ENCODE measurements at places on chromosomes 3 and 15.

- DNase-seq = no peak
Measured at GRCh38 chr15:49649987-49650386, 29.1 kb downstream of the DTWD1 start.

DNA sequence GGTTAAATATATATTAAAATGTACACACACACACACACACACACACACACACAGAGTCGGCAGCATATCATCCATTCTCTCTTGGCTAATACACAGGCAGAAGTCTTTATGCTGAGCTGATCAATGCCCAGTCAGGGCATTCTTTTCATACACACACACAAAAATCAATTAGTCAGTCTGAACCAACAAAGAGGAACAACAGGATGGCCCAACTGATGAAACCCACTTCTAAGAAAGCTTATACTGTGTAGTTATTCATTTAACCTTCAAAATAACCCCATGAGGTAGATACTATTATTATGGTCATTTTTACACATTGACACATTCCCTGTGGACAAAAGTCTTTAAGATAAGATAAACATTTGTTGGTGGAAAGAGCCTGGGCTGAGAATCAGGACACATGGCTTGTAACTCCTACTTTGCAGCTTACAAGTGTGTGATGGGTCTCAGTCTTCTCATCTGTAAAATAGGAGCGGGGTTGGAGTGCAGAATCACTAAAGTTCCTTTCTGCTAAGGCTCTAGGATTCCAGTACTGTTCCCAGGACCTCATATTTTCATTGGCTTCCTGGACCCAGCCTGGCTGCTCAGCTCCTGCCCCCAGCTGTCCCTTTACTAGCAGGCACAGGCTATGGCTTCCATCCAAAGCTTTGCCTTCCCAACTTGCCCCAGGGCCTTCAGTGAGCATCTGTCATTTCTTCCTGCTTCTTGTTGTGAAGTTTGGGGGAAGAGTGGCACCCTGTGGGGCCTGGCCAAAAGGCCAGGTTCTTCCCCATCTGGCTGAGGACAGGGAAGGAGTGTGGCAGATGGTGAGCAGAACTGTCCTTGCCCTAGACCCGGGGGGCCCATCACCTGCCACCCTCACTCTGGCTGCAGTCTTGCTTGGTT is 27.2 kb upstream of the GLCE start:
- DNase-seq = no peak

GRCh38 chr3:113736548-113737089 is 9.4 kb downstream of the NAA50 start:
- DNase-seq = peak; percentile 33

GRCh38 chr15:89335298-89336041 is 846 bp upstream of the POLG start:
- DNase-seq = peak; percentile 18

- no peak for DNase-seq
Measured at GRCh38 chr3:13543253-13543652, 5.7 kb upstream of the FBLN2 start.

DNA sequence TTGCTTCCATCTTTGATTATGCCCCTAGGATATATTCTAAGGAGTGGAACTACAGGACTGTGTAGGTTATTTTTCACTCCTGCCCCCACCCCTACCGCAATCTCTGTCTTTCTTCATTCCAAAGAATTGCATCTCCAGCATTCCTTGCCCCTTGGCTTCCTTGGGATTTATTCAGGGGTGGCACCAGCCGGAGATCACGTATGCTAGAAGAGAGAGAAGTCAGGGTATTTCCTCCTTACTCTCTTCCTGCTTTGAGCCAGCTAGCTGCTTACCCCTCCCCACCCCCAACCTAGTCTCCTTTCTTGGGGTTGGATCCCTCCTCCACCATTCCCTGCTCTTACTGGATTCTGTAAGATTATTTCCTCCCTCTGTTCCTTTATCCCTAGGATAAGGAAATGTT is 35.0 kb upstream of the DENND4A start:
- no peak for DNase-seq

GRCh38 chr3:62225051-62225450 is 148.3 kb downstream of the FEZF2 start:
- no peak for DNase-seq

DNA sequence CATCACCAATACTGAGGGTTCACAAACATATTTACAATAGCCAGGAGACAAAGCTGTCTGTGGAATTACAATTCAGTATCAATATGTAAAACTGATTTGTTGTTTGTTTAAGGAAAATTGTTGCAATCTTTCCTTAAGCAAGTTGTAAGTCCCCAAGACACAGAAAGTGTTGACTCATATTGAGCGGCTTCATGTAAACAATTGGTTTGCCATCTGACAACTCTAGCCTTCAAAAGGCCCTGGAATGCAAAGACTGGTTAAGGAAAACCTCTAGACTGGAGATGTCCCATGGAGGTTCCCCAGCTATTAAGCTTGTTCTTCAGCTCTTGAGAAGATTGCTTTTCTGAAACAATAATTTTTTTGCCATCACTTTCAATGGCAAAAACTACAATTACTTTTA is 283.7 kb upstream of the PROK2 start:
- no peak for DNase-seq

DNA sequence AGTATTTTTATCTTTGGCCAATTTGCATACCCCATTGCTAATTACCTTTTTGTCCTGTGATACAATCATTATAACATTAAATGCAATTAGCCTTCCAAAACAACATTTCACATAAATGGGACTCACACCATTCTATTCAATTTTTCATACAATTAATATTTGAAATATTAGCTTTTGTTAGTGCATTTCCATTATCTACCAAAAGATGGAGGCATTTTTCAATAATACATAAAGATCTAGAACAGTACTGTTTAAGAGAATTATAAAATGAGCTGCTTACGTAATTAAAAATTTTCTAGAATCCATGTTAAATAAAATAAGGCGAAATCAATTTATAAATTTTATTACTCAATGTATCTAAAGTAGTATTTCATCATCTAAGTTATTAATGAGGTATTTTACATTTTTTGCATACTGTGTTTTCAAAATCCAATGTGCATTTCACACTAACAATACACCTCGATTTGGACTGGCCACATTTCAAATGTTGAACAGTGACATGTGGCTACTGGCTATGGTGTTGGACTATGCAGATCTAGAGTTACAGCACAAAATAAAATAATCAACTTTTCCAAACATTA is 74.3 kb downstream of the TJP1 start:
- no peak for DNase-seq

DNA sequence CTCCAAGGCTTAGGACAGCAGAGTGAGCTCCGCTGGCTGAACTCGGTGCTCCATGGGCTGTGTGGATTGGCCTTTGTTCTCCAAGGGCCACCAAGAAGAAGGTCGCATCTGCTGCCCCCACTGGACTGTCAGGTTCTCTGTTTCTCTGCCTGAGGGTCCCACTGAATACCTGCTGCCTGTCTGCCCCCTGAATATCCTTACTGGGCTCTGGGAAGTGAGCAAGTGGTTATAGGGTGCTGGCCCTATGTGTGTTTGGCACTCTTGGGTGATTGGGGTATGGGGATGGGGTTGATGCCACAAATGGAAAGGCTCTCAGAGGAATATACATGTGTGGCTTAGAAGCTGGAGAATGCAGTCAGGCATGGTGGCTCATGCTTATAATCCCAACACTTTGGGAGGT is 82.3 kb downstream of the THSD4 start:
- DNase-seq = no peak

DNA sequence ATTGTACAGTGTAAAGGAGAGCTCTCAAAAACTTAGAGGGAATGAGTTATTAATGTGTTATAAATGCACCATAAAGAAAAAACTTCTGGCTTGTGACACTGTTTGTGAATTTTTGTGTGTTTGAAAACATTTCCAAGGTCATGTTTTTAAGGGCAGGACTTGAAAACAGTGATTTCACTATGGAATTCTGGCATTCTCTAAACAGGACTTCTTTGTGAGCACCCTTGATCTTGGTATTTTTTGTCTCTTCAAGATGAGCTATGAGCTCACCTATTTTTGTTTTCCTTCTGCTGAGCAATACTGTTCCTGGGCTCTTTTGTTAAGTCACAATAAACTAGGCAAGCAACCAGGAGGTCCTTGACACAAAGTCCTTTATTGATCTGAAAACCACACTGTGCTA is 284.4 kb downstream of the RBMS3 start:
- DNase-seq = no peak

DNA sequence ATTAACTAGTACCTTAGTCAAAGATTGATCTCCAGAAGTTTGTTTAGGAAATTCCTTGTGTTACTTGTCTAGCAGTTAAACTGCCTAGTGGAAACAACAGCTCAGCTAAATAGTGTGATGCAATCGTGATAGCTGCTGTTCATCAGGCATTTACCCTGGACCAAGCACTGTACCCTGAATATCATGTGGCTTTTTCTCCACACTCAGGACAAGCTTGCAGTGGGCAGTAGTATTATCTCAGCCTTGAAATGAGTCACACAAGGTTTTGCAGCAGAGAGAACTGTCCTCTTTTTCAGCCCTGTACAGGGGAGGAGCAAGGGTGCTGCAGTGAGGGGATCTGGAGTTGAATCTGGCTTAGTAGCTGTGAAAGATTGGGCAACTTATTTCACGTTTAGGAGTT is 208.4 kb downstream of the TP63 start:
- no peak for DNase-seq

Measured in right renal pelvis (tissue), 4 donors.